Activated B cell treated with CpG ODN at 0.5 μM for 24 hours (primary cell): ENCODE measurements at places on chromosomes 5 and 9. TPM values are rescaled to one million over a fixed set of nuclear protein-coding genes. Genes with fewer than 3 reads are reported as not detected.
A peak's percentile ranks its signal among the peaks of the same experiment; 100 is the strongest.

DNA sequence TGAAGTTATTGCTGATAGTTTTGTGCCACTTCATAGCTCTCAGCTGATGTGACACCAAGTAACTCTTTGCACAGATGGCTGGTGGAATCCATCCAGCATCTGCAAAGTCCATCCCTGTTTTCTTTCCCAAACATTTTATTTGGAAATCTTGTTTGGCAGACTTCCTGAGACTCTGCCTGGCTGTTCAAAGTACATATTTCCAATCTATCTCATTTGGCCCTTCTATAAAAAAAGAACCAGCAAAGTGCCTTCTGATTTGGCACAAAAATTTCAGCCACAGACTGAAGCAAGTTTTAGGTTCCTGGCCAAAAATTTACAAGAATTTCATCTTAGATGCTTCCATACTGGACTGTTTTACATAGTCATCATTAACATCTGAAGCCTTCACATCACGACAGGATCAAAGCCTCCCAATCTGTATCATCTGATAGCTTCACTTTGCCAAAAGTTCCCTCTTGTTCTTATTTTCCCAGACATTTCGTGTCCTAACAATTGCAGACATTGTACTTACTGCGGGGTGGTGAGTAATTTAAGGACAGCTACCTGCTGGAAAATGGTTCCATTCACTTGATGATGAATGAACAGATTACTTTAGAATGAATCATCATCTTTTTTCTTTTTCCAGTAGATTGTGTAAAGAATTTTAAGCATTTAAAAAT lies 377.3 kb downstream of the KIAA0825 start:
- H3K36me3 ChIP-seq = no peaks in the 10 kb centered on the region
- no peaks in the 10 kb centered on the region for H3K4me1 ChIP-seq
- H3K4me3 ChIP-seq = no peak overlapping the region
- H3K27ac ChIP-seq = no peak overlapping the region
- DNase-seq = no peak
- H3K27me3 ChIP-seq = no peaks in the 10 kb centered on the region

GRCh38 chr9:7316967-7317366 lies 482.6 kb downstream of the DMAC1 start:
- no peak overlapping the region for H3K27ac ChIP-seq
- no peaks in the 10 kb centered on the region for H3K27me3 ChIP-seq
- H3K36me3 ChIP-seq = no peaks in the 10 kb centered on the region
- no peaks in the 10 kb centered on the region for H3K4me1 ChIP-seq
- no peak for DNase-seq

Gene PCDH1
- total RNA-seq = not detected in 2 replicates

- no peak for DNase-seq
- H3K4me1 ChIP-seq = peaks cover 82% of the 10 kb centered on the region
- peak overlapping the region; percentile 94 for H3K4me3 ChIP-seq
- H3K27me3 ChIP-seq = no peaks in the 10 kb centered on the region
Measured at GRCh38 chr9:127977009-127977883, 3.5 kb downstream of the EEIG1 start.

Gene C1QTNF3
- 4.9 and 7.7 TPM in 2 replicates for total RNA-seq

DNA sequence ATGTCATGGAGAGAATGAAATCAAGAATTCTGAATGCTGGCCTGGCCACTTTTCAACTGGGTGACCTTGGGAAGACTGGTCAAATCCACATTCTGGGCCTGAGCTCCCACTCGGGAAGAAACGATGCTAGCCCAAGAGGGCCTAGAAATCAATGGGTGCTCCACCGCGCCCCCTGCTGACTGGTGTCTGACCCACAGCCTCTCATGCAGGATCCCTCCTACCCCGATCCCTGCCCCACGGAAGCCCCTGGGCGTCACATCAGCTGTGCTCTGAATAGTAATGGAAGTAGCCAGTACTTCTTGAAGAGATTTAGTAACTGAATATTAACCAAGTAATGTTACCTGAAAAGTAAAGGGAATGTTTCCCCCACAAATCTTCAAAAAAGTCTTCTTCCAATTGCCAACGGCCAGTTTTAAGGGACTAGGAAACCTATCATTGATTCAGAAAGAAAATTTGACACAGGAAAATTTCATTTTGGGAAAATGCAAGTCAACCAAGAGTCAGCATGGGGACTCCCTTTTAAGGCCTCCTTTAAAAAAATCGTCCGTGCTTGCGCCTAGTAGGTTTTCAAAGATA lies 43.9 kb downstream of the CRB2 start:
- DNase-seq = no peak
- no peaks in the 10 kb centered on the region for H3K4me1 ChIP-seq
- no peaks in the 10 kb centered on the region for H3K27me3 ChIP-seq

Gene RLN2
- 1.8 and 1.9 TPM in 2 replicates for total RNA-seq

GRCh38 chr9:123710299-123710698 lies 219.6 kb downstream of the DENND1A start:
- H3K36me3 ChIP-seq = peaks cover 3% of the 10 kb centered on the region
- H3K27ac ChIP-seq = no peak overlapping the region
- no peaks in the 10 kb centered on the region for H3K27me3 ChIP-seq
- no peak for DNase-seq

DNA sequence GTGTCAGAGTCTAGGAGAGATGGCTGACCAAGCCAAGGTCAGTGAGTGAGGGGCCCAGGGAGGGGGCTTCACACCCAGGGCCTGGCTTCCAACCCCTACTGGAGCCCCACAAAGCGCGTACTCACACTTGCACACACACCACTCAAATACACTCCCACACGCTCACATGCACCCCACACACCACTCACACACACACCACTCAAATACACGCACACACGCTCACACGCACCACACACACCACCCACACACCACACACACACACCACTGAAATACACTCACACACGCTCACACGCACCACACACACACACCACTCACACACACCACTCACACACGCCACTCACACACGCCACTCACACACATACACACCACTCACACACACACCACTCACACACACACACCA lies 5.7 kb upstream of the ASB6 start:
- H3K4me3 ChIP-seq = no peak overlapping the region
- H3K27me3 ChIP-seq = no peaks in the 10 kb centered on the region
- H3K36me3 ChIP-seq = no peaks in the 10 kb centered on the region

Gene ZNF169
- 13.6 and 18.3 TPM in 2 replicates for total RNA-seq

Gene QRFP
- not detected in 2 replicates for total RNA-seq

DNA sequence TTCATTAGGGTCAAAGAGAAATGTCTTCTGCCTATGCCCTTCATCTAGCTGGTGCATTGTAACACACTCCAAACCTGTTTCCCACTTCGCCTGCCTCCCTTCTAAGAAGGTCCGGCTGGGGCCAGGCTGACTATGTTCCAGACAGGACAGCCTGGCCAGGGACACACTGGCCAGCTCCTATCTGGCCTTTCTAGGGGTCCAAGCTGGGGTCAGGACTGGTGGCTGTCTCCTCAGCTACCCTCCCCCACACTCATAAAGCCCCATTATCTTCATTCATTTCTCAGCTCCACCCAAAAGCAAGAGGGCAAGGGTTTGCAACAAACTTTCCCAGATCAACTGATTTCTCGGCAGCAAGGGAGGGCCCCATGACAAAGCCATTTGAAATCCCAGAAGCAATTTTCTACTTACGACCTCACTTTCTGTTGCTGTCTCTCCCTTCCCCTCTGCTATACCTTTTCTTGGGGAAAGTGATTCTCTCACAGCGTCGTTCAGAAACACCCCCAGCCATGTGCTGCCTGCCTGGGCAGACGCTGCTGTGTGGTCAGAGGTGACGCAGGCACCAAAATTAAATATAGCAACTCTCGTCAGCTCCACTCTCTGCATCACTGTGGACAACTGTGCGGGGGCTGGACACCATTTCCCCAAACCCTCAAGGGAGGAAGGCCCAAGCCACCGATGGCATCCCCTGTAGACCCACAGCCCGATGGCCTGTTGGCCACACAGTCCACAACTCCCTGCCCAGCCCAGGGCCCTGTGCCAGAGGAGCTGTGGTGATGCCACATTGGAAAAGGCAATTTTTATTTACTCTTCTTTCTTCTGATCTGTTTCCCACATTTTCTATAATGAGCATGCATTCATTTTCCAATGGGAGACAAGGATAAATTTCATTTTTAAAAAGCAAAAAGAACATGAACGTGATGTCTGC lies 6.1 kb downstream of the IL13 start:
- no peaks in the 10 kb centered on the region for H3K27me3 ChIP-seq
- H3K4me1 ChIP-seq = peaks cover 30% of the 10 kb centered on the region
- DNase-seq = no peak
- peak overlapping the region; percentile 2 for H3K4me3 ChIP-seq

Gene PCDHGA12
- 1.3 and 1.6 TPM in 2 replicates for total RNA-seq

DNA sequence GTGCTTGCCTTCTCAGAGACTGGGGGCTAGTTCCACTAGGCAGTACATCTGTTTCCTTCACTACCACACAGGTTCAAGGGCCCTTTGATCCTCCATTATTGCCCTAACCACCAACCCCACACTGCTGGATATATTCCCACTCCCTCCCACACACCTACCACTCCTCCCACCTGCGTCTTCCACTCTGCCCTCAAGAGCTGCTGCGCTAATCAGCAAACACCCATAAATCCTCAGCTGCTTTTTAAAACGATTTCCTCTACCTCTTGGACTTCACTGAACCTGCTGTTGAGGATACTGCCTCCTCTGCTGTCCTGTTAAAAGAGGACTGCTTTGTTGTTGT lies 120.9 kb downstream of the MAPKAP1 start:
- H3K36me3 ChIP-seq = peaks cover 33% of the 10 kb centered on the region
- DNase-seq = no peak
- H3K27me3 ChIP-seq = no peaks in the 10 kb centered on the region
- no peak overlapping the region for H3K27ac ChIP-seq
- no peak overlapping the region for H3K4me3 ChIP-seq

Gene DBH
- not detected in 2 replicates for total RNA-seq
